ENCODE measurements at places on chromosomes 16 and 17.

GRCh38 chr16:19861133-19861532 lies 23.5 kb downstream of the GPRC5B start:
- no peak for DNase-seq

DNA sequence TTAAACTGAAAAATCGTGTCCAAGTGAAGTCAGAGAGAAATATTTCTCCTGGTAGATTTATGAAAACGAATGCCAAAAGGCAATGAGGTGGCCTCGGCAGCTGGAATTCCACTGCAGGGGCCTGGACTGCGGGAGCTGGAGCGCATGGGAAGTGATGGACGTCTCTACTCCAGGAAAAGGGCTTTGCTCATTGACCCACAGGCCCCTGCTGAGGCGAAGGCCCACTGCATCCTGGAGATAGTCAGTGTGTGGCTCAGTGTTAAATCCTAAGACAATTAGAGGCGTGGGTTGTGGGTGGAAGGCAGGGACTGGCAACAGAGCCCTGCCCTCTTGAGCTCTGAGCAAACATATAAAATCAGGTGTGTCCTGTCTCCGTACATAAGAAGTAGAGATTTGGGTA lies 191.4 kb downstream of the SLC39A11 start:
- no peak for DNase-seq

GRCh38 chr16:73037331-73037745 lies 10.6 kb downstream of the ZFHX3 start:
- no peak for DNase-seq

GRCh38 chr16:1740781-1741490 lies 30.4 kb downstream of the NME3 start:
- DNase-seq: no peak

GRCh38 chr16:84449156-84450140 lies 55.0 kb downstream of the MEAK7 start:
- no peak for DNase-seq

DNA sequence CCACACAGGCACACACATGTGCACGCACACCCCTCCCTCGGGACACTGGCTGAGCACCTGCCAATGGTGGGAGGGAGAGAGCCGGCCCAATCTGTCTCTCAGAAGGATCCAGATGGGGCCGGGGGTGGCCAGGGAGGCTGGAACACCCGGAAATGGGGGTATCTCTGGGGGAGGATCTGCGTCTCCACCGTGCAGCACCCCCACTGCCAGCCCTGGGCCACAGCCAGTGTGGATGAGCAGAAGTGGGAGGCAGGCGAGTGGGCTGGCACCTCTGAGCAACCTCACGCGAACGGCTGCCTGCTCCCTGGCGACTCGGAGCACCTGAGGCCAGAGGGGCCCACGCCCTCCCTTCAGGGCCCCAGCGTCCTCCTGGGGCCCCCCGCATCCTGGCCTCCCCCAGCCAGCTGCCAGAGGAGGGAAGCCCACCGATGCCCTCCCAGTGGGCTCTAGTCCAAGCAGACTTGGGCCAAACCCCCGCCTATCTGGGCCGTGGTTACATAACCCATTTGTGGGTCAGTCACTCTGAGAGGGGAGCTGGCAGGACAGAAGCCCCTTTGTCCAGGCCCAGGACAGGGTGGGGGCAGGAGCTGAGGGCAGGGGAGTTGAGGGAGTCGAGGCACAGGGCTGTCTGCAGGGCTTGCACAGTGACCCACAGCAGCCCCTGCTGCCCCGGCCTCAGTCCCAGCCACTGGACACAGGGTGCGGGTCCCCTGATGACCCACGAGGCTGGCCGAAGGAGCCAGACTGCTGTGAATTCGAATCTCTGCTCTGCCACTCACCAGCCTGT lies 5.6 kb downstream of the CASKIN1 start:
- DNase-seq: no peak

GRCh38 chr17:70288540-70289290 lies 119.4 kb downstream of the KCNJ2 start:
- DNase-seq: no peak
